Esophagus mucosa (tissue), 1 donor: ENCODE measurements at places on chromosomes 5 and 9. TPM values are rescaled to one million over a fixed set of nuclear protein-coding genes. Genes with fewer than 3 reads are reported as not detected.

Gene LHX2
- total RNA-seq: not detected

Gene OBP2B
- total RNA-seq: not detected

DNA sequence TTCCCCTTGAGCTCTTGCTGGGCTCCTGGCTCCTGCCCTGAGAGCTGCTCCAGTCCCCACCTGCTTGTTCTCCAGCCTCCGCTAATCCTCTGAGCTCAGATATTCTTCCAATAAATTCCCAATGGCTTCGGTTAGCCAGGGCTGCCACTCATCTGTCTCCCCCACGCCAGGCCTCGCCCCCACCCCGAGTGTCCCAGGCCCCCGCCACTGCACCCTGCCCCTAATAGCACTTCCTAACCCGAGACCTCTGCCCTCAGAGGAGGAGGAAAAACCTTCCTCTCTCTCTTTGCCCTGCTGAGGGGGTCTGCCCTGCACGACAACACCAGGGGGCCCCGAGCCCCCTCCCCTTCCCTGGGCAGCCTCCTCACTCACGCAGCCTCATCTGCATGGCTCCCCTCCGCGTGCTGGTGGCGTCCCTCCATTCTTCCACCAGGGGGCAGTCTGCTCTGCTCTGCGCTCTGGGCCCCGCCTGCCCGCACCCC lies 5.4 kb upstream of the LCN15 start:
- peak; percentile 45 for ATAC-seq

DNA sequence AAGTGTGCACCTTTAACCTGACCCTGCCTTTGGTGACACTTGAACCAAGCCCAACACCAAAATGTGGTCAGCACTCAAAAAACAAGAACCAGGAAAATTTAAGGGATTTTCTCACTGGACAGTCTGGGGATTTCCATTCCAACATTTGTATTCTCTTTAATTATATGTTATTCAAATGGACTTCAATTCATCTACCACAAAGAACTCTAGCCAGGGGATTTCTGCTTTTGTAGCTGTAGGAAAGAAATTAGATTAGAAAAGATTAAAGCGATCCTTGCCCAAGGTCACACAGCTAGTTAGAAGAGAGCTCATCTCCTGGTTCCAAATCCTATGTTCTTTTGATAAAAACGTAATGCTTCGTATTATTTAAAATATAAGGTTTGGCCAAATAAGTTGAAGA lies 94.8 kb upstream of the JAK2 start:
- no peak for ATAC-seq

DNA sequence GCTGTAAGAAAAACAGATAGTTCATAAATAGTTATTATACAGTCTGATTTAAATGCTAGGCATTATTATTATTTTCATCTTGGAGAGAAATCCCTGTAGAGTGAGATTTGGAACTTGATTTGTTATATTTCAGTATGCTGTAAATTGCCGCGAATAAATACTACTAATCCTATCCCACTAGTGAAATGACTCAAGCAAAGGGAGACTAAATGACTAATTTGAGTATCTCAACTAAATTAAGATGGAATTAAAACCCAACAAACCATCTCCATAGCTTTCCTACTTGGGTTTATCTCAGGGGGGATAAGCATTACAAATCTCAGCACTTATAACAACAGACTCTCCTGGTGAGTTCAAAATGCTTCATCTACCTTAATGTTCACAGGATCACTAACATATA lies 206.0 kb downstream of the MCTP1 start:
- no peak for ATAC-seq
